CD4-positive, alpha-beta T cell (primary cell): ENCODE measurements at places on chromosomes 11 and 22. TPM values are rescaled to one million over a fixed set of nuclear protein-coding genes. Genes with fewer than 3 reads are reported as not detected.

DNA sequence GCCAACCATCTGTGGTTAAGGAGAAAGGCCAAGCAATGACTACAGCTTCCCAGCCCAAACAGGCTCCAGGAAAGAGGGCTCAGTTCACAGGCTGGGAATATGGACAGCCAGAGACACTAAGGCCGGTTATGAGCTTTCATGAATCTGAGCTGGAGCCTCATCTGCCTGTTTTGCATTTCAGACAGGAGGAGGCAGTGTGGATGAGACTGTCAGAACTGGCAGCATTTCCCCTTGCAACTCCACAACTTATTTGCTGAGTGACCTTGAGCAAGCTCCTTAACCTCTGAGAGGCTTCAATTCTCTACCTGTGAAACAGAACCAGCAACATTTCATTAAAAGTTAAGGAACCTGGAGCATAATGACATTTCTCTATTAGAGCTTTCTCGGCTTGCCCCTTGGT lies 264.0 kb downstream of the ETS1 start:
- no peak for DNase-seq
- no peak overlapping the region for H3K4me3 ChIP-seq
- H3K27me3 ChIP-seq = no peaks in the 10 kb centered on the region
- H3K27ac ChIP-seq = peak overlapping the region; percentile 89
- H3K4me1 ChIP-seq = peaks cover 85% of the 10 kb centered on the region
- no peaks in the 10 kb centered on the region for H3K36me3 ChIP-seq

GRCh38 chr22:33372875-33373274 lies 314.7 kb upstream of the SYN3 start:
- H3K36me3 ChIP-seq = no peaks in the 10 kb centered on the region
- H3K27me3 ChIP-seq = no peaks in the 10 kb centered on the region
- DNase-seq = no peak

LRRC75B gene
- not detected for total RNA-seq

OR8U1 gene
- not detected for total RNA-seq
